ENCODE measurements at places on chromosomes 6 and 20. TPM values are rescaled to one million over a fixed set of nuclear protein-coding genes. Genes with fewer than 3 reads are reported as not detected.
A peak's percentile ranks its signal among the peaks of the same experiment; 100 is the strongest.

DNA sequence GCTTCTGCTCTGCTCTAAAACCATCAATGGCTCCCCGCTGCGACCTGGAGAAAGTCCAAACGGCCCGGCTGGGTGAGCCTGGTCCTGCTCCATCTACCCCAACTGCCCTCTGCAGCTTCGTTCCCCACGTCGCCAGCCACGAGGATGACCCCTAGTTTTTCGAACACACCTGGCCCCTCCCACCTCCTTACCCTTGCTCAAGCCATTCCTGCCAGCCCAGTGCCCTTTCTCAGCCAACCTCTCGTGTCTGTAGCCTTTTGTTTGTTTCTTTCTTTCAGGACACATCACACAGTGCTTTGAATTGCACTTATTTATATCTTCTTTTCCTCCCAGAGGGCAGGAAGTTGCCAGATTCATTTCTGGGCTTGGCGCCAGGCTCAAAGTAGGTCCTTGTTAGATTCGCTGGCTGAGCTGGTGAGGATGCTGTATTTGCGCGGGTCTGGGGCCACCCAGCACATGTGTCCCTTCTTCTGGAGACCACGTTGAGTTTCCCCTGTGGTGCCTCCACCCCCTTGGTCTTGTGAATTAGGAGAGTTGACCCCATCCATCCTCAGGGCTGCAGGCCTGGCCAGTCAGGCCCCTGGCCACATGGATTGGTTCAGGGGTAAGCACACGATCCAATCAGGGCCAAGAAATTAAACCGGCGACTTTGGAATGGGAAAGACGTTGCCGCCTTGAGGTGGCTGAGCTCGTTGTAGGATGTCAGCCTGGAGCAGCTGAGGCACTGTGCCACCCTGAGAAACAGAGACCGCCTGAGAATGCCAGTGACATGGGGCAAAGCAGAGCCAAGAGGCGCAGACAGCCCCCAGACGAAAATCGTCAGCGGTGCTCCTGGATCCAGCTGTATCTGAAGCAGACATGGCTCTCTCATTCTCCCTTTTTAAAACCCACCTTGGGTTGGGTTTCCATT, 156.0 kb downstream of the CEBPB start:
- H3K36me3 ChIP-seq, result no peaks in the 10 kb centered on the region
- no peaks in the 10 kb centered on the region for H3K27me3 ChIP-seq
- peak; percentile 86 for DNase-seq
- H3K27ac ChIP-seq, result peak overlapping the region; percentile 15

- DNase-seq, result no peak
- no peaks in the 10 kb centered on the region for H3K27me3 ChIP-seq
- no peak overlapping the region for H3K27ac ChIP-seq
These were observed 1.0 kb downstream of the ARMH2 start for GRCh38 chr6:24797596-24798216.

DNA sequence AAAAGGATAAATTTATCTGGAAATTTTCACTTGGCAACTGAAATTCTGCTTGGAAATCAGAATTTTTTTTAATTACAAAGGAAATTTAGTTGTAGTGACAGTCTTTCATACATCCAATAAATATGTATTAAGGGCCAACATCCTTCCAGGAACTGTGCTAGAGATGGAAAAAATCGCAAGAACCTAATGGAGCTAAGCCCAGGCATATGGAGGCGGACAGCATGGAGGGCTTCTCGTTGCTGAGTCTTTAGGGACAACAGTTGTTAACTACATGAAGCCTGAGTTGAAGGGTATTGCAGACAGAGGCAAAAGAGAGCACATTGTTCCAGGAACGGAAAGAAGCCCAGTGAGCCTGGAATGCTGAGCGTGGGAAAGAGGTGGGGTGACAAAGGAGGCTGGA, 208.9 kb downstream of the IBTK start:
- no peaks in the 10 kb centered on the region for H3K36me3 ChIP-seq
- no peak for DNase-seq
- no peak overlapping the region for H3K27ac ChIP-seq

DNA sequence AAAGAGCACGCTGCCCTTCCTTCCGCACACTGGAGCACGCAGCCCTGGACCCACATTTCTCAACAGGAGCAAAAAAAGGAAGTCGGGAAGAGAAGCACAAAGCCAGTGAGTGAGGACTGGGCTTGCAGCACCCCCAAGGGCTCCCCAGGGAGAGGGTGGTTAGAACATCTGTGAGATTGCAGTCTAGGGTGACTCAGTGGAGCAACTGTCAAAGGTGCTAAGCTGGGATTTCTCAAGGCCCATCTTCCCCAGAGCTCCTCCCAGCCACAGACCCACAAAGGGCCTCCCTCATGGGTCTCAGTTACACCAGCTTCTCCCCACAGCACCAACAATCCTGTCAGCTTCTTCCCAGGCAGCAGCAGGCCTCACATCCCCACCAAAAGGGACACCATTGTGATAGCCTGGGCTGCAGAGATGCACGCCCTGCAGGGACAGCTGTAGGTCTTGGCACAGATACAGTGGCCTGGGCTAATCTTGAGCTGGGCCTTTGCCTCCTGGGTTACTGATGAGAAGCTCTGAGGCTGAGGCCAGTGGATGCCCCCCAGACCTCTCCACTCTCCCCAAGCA, 39.6 kb upstream of the CD93 start:
- no peak overlapping the region for H3K4me3 ChIP-seq
- DNase-seq, result no peak
- no peaks in the 10 kb centered on the region for H3K4me1 ChIP-seq
- H3K36me3 ChIP-seq, result no peaks in the 10 kb centered on the region
- H3K27ac ChIP-seq, result no peak overlapping the region

GRCh38 chr20:4625687-4626086, 96.0 kb upstream of the PRND start:
- H3K4me3 ChIP-seq, result no peak overlapping the region
- DNase-seq, result no peak
- no peaks in the 10 kb centered on the region for H3K27me3 ChIP-seq
- H3K27ac ChIP-seq, result no peak overlapping the region
- H3K4me1 ChIP-seq, result no peaks in the 10 kb centered on the region

DNA sequence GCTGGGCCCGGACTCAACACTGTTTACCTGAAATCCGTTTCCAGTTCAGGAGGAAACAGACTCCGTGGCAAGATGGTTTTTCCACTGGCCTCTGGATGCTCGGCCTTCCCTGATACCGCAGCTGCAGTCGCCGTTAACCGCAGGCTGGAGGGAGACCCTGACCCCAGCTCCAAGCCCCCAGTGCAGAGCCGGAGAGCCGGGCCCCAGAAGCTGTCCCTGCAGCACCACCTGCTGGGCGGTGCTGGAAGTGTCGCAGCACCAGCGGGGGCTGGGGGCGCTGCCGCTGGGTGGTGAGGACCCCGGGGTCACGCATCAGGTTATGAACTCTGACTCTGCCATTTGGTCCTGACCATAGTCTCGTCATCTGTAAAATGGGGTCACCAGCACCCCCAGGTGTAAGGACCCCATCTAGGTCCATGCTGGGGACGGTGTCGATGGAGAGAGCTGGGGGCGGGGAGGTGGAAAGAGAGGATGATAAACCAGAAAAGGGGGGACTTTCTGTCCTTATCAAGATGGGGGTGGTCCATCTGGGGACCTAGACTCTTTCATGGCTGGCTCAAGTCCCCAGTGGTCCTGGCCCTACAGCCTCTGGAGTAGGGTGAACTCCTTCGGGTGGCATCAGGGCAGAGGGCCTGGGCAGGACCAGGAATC, 20.8 kb upstream of the CHRNA4 start:
- no peaks in the 10 kb centered on the region for H3K36me3 ChIP-seq
- no peaks in the 10 kb centered on the region for H3K4me1 ChIP-seq
- H3K27me3 ChIP-seq, result peaks cover 38% of the 10 kb centered on the region
- H3K27ac ChIP-seq, result no peak overlapping the region
- peak; percentile 25 for DNase-seq

- no peak overlapping the region for H3K27ac ChIP-seq
- H3K27me3 ChIP-seq, result no peaks in the 10 kb centered on the region
- DNase-seq, result no peak
- H3K36me3 ChIP-seq, result no peaks in the 10 kb centered on the region
These were observed 203.6 kb downstream of the GJA1 start for GRCh38 chr6:121639021-121639420.

DNA sequence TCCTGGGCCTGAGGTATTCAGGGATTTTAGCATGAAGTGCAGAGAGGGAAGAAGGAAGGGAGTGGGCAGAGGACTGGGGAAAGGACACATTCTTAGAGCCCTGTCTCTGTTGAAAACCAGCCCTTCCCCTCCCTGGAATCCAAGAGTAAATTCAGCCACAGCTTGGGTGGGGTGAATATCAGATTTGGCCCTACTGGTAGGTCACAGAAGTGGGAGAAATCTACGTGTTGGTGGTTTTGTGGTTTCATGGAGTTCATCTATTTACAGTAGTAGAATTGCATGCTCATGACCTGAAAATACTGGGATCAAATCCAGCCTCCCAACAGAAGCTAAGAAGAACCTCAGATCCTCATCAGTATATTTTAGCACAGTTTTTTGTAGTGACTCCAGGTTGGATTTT, 404.4 kb downstream of the BMP2 start:
- no peaks in the 10 kb centered on the region for H3K4me1 ChIP-seq
- peaks cover 9% of the 10 kb centered on the region for H3K27me3 ChIP-seq
- H3K36me3 ChIP-seq, result no peaks in the 10 kb centered on the region
- DNase-seq, result peak; percentile 54

DNA sequence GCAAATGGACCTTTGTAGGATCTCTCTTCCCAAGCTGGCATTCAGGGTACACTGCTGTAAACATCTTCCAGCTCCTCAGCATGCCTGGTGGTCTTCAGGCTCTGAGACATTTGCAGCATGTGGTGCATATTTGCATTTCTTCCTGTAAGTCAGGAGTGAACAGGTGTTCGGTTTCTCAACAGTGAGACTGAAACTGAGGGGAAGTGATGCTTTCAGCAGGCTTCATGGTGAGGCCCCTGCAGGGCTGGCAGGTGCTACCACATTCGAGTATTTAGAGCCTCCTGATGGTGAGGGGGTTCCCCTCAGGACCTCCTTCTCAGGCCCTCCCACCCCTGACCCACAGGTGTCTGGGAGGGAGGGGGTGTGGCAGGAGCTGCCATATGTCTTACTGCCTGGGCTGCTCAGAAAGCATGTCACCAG, 15.1 kb downstream of the MYBL2 start:
- no peaks in the 10 kb centered on the region for H3K4me1 ChIP-seq
- H3K27ac ChIP-seq, result no peak overlapping the region
- DNase-seq, result no peak
- peaks cover 21% of the 10 kb centered on the region for H3K36me3 ChIP-seq

- peaks cover 10% of the 10 kb centered on the region for H3K4me1 ChIP-seq
- peak; percentile 89 for DNase-seq
- no peaks in the 10 kb centered on the region for H3K36me3 ChIP-seq
- no peak overlapping the region for H3K27ac ChIP-seq
- peaks cover 40% of the 10 kb centered on the region for H3K27me3 ChIP-seq
These were observed 9.4 kb upstream of the COL9A1 start for GRCh38 chr6:70312165-70312745.

- DNase-seq, result no peak
- peaks cover 4% of the 10 kb centered on the region for H3K4me1 ChIP-seq
- no peaks in the 10 kb centered on the region for H3K36me3 ChIP-seq
These were observed 272.9 kb downstream of the PRL start for GRCh38 chr6:22023937-22024336.

- H3K4me3 ChIP-seq, result no peak overlapping the region
- H3K27ac ChIP-seq, result peak overlapping the region; percentile 84
- no peaks in the 10 kb centered on the region for H3K27me3 ChIP-seq
- DNase-seq, result peak; percentile 65
- H3K36me3 ChIP-seq, result no peaks in the 10 kb centered on the region
These were observed 5.6 kb upstream of the RPS21 start for GRCh38 chr20:62381202-62381797.

DNA sequence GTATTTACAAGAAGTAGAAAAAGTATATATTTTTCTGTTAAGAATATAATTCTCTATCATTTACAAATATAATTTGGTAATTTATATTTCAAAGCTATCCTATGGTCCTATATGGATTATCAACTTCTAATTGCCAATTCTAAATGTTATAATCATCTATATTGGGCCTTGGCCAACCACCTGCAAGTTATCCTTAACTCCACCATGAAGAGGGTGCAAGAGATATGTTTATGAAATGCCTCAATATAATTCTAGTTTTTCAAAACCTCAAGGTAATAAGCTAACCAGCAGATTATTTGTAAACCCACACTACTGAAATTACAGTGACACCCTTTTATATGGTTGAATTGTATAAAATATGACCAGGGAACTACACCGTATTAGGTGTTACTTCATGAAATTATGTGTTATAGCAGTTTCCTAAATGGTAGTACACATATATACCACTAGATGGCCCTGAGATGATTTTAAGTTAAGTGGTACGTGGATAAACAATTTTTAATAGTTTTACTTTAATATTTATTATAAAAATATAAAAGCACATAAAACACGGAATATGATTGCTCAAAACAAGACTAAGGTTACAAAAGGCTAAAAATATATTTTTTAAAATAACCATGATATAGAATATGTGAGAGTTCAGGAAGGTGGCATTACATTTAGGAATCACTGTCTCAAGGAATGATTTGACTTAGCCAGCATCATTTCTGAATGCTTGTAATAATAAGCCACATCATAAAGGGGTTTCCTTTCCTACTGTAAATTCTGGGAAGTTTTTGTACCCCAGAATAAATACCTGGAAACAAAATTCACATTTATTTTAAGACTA, 9.8 kb upstream of the PNISR start:
- DNase-seq, result peak; percentile 43
- H3K4me3 ChIP-seq, result no peak overlapping the region
- H3K27me3 ChIP-seq, result no peaks in the 10 kb centered on the region
- H3K36me3 ChIP-seq, result no peaks in the 10 kb centered on the region
- no peak overlapping the region for H3K27ac ChIP-seq

DNA sequence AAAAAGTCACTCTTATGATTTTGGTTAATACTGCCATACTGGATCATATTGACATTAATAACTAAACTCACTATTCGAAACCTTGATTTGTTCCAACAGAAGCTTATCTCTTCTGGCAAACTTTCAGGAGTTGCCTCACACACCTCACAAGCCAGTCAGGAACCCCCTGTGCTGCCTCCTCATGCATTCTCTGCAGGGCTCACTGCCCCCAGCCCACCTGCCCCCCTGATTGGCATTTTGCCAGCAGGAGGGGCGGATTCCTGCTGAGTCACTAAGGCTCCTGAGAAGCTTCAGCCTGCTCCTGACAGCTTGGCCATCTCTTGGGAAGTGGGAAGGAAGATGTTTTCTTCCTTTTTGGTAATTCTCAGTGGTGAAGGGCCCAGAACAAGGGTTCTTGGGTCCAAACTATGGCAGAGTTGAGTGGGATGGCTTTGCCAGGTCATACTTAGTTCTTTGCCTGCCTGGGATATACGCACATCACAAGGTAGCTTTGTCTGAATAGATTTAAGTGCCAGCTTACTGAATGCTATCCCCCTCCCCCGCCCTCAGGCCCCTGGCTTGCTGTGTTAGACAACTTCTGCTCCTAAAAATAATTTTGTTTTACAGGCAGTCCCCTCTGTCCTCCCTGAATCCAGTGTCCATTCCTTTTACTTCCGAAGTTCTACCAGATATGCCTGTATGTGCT, 31.4 kb downstream of the SLC35F1 start:
- DNase-seq, result no peak
- no peaks in the 10 kb centered on the region for H3K27me3 ChIP-seq
- no peak overlapping the region for H3K4me3 ChIP-seq
- no peaks in the 10 kb centered on the region for H3K36me3 ChIP-seq
- no peaks in the 10 kb centered on the region for H3K4me1 ChIP-seq
- H3K27ac ChIP-seq, result no peak overlapping the region

GRCh38 chr20:18722371-18722770, 91.2 kb upstream of the SCP2D1 start:
- DNase-seq, result no peak
- no peaks in the 10 kb centered on the region for H3K27me3 ChIP-seq
- H3K36me3 ChIP-seq, result no peaks in the 10 kb centered on the region
- no peak overlapping the region for H3K4me3 ChIP-seq

The HLA-DMA gene
- total RNA-seq, result 1.7 TPM

The LCA5 gene
- 0.73 TPM for total RNA-seq

The IPCEF1 gene
- total RNA-seq, result 0.29 TPM

The KIFC1 gene
- total RNA-seq, result 60.6 TPM
